Upper lobe of left lung (tissue), 6 donors: ENCODE measurements at places on chromosomes 16 and 17.

DNA sequence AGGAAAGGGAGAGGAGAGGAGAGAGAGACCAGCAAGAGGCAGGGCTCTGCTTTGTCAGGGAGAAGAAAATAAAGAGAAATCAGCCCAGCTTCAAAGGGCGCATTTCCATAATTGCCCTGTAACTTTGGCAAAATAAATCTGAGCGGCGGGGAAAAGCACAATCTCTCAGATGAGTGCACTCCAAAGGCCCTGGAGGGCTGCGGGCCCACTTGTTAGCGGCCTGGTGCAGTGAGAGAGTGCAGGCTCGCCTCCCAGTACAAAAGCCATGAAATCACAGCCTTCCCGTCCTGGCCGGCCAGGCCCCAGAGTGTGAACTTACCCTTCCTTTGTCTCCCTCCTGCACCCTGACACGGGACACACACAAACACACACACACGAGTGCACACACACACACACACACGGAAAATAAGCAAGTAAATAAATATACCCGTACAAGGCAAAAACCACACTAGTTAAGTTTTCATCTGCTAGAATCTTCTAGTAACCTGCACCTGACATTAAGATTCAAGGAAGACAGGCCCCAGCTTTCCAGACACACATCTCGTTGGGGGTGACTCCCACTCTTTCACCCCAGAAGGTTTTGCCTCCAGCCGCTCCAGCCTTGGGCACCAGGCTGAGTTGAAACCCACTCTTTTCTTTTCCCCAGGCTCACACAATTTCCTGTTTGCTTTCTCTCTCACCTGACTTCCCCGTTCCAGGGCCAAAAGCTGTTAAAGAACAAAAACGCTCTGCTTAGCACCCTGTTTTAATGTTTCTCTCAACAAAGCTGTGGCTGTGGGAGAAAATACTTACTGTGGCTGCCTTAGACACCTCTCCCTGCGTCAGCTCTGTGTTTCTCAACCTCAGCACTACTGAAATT is 8.5 kb downstream of the IRX3 start:
- DNase-seq, result peak; percentile 77

DNA sequence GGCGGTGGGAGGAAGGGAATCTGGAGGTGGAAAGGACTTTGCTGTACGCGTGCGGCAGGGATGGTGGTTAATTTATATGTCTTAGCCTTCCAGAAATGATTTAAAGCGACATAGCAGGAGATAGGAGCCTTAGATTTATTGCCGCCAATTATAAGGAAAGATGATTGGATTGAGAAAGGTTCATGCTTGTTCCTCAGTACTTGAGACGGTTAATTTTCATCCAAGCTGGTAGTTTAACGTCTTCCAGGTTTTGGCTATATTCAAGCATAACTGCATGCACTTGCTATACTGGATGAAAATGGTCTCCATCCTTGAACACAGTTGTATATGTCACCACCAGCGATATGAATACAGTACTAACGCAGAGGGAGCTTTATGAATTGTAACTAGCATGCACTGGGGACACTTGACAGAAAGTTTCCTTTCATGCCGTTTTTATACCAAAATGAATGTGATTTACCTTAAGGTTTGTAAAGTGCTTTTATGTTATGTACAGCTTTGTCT is 610 bp upstream of the PEX12 start:
- DNase-seq, result no peak

GRCh38 chr17:37147301-37147812 is 198.6 kb downstream of the AATF start:
- no peak for DNase-seq

DNA sequence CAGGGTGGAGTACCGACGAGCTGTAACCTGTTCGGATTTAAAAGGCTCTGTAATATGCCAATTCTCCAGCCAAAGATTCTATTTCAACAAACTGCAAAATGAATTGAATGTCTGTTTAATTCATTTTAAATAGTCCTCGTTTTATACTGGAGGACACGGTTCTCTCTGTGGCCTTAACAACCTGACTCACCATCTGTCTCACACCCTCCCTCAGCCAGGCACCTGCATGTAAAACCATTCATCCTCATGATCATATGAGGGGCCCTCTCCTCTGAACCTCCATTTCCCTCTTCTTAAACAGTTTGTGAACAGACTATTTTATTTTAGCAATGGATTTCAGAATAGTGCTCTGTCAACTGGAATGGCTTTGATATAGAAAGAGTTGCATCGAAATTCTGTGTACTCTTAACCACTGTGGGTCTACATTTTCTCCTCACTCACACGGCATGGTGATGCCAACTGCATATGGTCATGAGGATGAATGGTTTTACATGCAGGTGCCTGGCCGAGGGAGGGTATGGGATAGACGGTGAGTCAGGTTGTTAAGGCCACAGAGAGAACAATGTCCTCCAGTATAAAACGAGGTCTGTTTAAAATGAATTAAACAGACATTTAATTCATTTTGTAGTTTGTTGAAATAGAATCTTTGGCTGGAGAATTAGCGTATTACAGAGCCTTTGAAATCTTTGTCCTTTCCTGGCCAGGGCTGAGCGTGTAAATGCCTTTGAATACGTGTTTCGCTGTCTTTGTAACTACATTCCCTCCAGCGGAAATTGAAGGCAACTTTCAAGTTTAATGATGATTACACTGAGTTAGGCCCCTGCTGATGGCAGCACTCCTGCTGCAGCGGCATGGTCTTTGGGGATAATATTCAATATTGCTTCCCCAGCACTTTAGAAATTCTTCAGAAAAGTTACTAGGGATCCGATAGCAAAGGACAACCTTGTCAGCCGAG is 329.6 kb downstream of the SNX29 start:
- no peak for DNase-seq

- no peak for DNase-seq
Observed at GRCh38 chr17:72642720-72643119, 449.8 kb downstream of the SLC39A11 start.

DNA sequence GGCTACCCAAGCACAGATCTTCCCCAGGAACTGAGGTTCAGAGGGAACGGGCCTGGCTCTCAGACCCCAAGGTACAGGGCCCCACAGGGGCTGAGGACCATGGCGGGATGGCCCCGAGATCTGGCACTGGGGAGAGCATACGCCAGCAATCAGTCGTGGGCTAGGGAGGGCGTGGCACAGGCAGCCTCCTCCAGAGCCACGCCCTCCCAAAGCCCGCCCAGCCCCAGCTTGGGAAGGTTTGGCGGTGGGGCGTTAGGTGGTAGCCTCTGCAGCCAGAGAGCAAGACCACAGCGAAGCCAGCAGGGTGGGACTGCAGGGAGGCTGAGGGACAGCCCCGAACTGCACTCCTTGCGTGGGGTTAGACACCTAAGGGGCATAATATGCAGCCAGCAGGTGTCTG is 11.6 kb downstream of the WNT9B start:
- no peak for DNase-seq
